Spleen (tissue), 13 donors: ENCODE measurements at places on chromosomes 16 and 17. TPM values are rescaled to one million over a fixed set of nuclear protein-coding genes. Genes with fewer than 3 reads are reported as not detected.

The SPATA32 gene
- total RNA-seq: not detected

The SDR42E2 gene
- 0.16 TPM for total RNA-seq

The SMTNL2 gene
- 1.4 TPM for total RNA-seq

GRCh38 chr17:2776589-2777241, 19.5 kb upstream of the RAP1GAP2 start:
- no peaks in the 10 kb centered on the region for H3K36me3 ChIP-seq
- peaks cover 32% of the 10 kb centered on the region for H3K27me3 ChIP-seq
- no peak overlapping the region for H3K27ac ChIP-seq
- no peak overlapping the region for H3K4me3 ChIP-seq
- no peaks in the 10 kb centered on the region for H3K4me1 ChIP-seq
- DNase-seq: no peak

GRCh38 chr16:6131526-6132050, 1034.0 kb upstream of the EEF2KMT start:
- no peak overlapping the region for H3K4me3 ChIP-seq
- no peaks in the 10 kb centered on the region for H3K4me1 ChIP-seq
- H3K36me3 ChIP-seq: no peaks in the 10 kb centered on the region

DNA sequence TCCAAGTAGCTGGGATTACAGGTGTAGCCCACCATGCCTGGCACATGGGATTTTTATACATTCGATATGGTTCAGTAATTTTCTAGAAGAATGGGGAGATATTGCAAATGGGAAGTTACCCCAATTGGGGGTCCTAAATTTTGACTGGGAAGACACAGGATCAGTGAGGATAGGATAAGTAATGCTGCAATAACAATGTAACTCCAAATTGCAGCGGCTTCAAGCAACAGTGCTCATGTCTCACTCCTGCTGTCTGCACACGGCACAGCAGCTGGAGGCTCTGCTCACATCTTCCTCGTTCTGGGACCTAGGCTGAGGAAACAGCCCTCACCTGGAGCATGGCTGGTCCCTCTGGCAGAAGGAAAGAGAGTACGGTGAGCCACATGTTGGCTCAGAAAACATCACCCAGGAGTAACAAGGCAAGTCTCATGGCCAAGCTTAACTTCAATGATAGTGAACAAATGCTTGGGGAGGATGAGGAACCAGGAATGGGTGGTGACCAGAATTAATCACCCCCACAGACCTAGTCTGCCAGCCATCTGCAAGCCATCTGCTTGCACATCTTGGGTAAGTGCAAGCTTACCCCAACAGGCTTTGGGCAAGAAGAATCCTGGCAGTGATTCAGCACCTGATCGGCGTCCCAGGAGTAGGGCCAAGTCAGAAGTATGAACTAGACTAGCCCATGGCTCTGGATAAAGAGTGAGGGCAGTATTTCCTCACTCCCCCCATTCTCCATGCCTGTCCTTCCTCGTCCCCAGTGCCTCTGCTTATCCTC, 229.2 kb downstream of the COPRS start:
- no peaks in the 10 kb centered on the region for H3K4me1 ChIP-seq
- no peak for DNase-seq
- H3K4me3 ChIP-seq: no peak overlapping the region
- H3K36me3 ChIP-seq: no peaks in the 10 kb centered on the region
- H3K27me3 ChIP-seq: no peaks in the 10 kb centered on the region
- H3K27ac ChIP-seq: no peak overlapping the region

GRCh38 chr17:19720631-19721426, 4.4 kb upstream of the SLC47A2 start:
- H3K36me3 ChIP-seq: no peaks in the 10 kb centered on the region
- peaks cover 25% of the 10 kb centered on the region for H3K4me1 ChIP-seq
- no peak overlapping the region for H3K27ac ChIP-seq
- no peak overlapping the region for H3K4me3 ChIP-seq
- DNase-seq: no peak
